Stimulated activated CD8-positive, alpha-beta memory T cell treated with anti-CD3 and anti-CD28 coated beads, Interleukin-4, amount 100 ng/mL, for 48 hours (primary cell): ENCODE measurements at places on chromosomes 2 and 18.
A peak's percentile ranks its signal among the peaks of the same experiment; 100 is the strongest.

DNA sequence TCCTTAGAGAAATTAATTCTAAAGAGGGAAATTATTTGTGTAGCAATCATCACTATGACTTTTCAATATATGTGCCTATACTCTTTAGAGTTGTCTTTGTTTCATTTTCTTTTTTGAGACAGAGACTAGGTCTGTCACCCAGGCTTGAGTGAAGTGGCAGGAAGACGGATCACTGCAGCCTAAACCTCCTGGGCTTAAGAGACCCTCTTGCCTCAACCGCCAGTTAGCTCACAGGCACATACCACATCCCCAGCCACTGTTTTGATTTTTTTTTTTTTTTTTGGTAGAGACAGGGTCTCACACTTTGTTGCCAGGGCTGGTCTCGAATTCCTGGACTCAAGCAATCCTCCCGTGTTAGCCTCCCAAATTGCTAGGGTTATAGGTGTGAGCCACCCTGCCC, 12.4 kb downstream of the YWHAQ start:
- DNase-seq, result no peak

DNA sequence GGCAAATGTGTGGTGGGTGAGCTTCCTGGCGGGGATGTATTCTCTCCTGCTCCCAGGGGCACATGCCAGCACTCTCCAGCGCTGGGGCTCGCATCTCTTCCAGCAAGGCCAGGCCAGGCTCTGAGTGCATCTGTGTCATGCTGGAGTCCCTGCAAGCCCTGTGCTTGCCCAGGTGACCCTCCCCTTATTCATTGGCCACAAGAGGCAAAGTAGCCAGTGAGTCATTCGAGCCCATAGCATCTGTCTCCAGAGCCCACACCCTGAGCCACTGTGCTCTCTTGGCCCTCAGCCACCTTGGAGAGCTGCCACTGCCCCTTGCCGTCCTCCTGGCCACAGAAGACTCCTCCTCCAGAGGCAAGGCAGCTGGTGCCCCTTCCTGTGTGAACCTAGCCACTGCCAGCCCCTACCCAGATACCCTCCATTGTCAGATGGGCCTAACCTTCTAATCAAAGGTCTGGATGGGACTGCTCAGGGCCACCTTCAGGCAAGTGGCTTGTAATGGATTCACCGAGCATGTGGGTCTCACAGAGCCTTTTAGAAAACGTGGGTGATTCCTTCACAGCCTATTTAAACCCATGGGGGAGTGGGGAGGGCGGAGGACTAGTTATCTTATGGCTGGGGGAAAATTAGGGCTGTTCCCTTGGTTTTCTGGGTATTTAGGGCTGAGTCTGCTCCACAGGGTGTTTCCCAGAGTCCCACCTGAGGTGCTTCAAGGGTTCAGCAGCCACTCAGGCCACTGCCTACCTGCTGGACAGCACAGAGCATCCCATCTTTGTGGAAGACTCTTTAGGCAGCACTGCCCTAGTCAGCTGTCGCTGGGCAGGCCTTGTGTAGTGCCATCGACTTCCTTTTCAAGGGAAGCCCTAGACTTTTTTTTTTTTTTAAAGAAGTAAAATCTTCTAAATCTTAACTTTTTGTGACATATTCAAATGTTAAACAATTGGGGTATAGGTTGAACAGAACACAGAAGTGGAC, 137.4 kb downstream of the ACOXL start:
- DNase-seq, result no peak

DNA sequence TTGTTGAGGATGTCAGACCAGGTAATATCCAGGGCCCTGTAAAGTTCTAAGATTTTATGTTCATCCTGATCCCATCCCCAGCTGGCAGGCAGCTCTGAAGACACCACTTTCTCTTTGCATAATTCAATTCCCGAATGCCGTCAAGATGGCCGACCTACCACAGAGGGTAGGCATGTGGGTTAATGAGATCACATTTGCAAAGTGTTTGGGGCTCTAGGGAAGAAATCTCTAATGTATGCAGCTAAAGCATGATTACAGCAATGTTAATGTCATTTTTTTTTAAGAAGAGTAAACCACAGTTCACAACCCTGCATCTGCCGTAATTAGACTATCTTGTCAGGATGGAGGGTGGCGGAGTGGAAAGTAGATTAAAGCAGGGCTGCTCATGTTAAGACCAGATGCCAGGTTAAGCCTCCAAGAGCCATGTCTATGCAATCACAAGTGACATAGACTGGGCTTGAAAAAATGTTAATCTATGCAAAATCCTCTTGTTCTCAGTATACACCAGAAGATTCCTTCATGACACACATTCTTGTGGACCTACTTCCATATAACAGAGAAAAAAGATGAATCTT, 131.4 kb downstream of the ALK start:
- no peak for DNase-seq

DNA sequence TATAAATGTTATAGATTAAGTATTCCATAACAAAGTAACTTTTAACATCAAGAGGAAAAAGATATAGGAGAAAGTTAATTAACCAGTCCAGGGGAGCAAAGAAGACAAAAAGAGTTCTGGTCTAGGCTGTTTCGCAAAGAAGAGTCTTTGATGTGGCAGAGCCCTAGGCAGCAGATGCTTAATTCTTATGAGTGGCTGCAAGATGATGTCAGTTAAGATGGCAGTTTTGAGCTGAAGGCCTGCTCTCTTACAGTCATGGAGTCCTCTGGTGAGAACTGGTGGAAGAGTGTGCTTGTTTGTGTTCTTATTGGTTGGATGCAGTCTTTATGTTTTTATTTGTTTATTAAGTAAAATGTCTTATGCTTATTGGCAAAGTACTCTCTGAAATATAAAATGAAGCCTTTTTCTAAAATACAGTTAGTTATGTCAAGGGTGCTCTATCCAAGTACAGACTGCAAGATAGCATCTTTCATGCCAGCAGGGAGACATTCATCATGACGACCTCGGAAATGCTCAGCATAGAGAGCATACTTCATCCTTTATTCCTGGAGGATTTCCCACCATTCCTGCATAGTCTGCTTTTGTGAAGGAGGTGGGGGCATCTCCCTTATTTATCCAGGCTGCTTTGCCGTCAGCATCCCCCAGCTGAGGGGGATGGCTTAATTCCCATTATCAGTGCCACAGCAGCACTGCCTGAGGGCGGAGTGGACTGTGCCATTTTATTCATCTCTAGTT, 38.9 kb upstream of the SERPINE2 start:
- DNase-seq, result no peak

- DNase-seq, result no peak
These were observed 473 bp downstream of the ELMOD3 start for GRCh38 chr2:85355073-85355410.

DNA sequence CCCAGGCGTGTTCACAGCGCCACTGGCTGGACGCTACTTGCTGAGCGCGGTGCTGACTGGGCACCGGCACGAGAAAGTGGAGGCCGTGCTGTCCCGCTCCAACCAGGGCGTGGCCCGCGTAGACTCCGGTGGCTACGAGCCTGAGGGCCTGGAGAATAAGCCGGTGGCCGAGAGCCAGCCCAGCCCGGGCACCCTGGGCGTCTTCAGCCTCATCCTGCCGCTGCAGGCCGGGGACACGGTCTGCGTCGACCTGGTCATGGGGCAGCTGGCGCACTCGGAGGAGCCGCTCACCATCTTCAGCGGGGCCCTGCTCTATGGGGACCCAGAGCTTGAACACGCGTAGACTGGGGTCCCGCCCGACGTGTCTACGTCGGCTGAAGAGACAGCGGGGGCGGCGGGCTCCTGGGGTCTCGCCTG, 891 bp upstream of the KHK start:
- peak; percentile 60 for DNase-seq

DNA sequence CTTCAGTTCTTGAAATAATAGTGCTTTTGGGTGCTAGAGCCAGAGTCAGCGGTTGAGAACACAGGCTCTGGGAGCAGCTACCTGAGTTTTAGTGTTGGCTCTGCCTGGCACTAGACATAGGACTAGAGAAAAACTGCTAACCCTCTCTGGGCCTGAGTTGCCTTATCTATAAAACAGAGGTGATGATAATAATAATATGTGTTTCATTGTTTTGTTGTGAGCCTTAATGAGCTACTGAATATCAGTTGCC, 391.7 kb downstream of the PTPRM start:
- DNase-seq, result no peak

DNA sequence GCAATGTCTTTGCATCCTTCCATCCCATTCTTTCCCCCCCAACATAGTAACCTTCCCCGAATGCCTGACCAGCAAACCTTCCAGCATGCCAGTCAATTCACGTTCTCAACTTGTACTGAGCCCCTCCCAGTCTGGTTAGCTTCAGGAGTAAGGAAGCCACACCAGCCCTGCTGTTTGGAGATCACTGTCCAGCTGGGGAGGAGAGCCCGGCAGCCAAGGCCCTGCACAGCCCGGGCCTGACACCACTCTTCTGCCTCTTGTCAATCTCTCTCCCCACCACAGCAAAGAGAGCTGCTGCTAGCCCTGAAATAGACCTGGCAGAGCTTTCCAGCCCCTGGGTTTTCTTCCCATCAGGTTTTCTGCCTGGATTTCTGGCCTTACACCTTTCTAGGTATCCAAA, 185.8 kb upstream of the ID2 start:
- DNase-seq, result no peak

DNA sequence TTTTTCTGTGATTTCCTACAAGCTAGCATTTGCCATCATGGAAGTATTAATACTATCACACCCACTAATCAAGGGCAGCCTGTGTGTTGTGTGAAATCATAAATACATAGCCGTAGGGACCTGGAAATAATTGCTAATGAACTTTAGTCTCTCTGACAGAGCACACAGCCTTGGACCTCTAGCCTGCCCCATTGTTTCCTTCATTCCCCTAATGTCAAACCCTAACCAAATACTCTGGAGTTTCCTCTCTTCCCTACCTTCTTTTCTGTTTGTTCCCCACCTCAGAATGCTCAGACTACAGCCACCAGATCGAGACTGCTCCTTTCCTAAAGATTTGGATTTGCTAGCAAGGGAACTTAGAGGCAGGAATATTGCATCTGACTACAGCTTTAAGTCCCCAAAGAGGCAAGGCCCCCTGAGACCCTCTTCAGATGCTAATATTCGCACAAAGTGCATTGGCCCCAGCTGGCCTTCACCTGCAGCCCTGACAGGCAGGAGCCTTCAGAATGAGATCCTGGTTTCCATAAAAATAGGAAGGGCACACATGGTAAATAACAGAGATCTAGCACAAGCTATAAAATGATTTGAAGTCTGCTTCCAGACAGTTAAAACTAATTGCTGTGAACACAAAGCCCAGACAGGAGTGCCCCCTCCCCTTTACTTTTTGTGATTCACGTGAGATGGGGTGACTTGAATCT, 279.2 kb upstream of the DCC start:
- no peak for DNase-seq

- no peak for DNase-seq
These were observed 18.9 kb upstream of the IL1R2 start for GRCh38 chr2:101972621-101973434.

DNA sequence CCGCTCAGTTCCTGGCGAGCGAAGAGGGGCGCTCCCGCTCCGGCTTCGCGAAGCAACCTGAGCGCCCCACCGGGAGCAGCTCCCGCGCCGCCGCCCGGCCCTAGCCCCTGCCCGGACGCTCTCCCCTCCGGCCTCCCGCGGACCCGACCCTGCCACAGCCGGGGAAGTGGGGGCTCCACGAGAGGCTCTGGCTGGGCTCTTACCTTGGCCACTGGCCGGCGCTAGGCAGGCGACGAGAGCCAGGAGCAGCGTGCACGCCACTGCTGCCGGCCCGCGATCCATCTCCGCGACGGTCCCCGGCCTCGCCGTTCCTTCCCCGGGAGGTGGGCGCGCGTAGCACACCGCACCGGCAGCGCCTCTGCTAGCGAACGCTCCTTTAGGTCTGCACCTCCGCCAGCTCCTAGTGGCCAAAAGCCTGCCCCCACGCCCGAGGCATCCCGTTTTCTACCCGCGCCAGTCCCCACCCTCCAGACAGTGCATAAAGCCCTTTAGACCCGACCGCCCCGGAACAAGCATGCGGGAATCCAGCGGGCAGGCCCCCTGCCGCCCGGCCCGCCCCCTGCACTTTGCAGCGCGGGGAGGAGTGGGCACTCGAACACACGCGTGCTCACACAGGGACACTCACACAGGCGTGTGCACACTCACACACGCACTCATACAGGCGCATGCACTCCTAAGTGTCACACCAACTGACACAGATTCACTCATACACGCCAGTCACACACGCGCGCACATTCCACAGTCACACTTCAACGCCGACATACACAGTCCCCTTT, at the start of gene LRP2:
LRP2 (minus strand) TSS at position 417 of the 776 bp plus-strand sequence; CDS start at position 282, 135 bp downstream.
- peak; percentile 41 for DNase-seq

DNA sequence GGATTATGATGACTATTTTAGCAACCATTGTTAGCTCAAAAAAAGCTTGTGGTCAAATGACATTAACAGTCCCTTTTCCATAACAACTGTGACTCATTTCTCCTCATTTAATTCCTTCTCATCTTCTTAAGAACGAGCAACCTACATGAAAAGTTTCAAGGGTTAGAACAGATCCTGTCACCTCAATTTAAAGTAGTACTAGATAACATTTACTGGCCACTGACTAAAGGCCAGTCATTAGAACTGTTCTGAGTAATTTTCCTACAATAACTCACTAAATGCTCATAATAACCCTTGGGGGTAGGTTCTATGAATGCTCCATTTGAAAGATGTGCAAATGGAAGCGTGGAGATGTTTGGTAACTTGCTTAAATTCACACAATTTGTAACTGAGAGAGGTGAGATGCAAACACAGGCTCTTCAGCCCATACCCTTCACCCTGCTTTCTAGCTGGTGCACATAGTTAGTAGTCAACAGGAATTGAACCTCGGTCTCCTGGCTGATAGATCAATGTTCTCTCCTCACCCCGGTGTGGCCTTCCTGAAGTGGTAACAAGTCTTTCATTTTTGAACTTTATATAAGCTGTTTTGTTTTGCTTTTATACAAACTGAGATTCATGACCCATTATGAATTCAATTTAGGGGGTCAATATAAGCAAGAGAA, 212.5 kb downstream of the SETBP1 start:
- DNase-seq, result no peak

GRCh38 chr18:136433-136832, 21.9 kb upstream of the USP14 start:
- DNase-seq, result peak; percentile 35

GRCh38 chr2:208240619-208241209, 14.2 kb downstream of the IDH1 start:
- no peak for DNase-seq

GRCh38 chr2:240114233-240114632, 21.9 kb downstream of the COPS9 start:
- DNase-seq, result no peak

GRCh38 chr2:55970500-55970899, 46.9 kb upstream of the EFEMP1 start:
- no peak for DNase-seq

DNA sequence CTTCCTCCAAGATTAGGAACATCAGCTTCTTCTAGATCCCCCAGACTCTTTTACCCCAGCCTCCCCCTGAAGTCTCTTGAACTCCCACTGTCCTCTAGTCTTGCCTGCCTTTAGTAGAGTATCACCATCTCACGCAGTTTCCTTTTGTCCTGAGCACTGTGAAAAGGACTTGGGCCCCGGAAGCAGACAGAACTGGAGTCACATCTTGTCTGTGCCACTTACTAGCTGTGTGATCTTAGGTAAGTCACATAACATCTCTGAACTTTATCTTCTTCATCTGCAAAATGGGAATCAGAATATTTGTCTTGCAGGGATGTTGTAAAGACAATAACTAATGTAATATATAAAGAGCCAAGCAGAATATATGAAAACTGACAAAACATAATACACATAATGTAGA, 8.4 kb upstream of the TRABD2A start:
- DNase-seq, result no peak

- DNase-seq, result no peak
These were observed 13.0 kb downstream of the AMER3 start for GRCh38 chr2:130768191-130768855.

- DNase-seq, result no peak
These were observed 141.7 kb downstream of the CMPK2 start for GRCh38 chr2:6723865-6724604.
